ENCODE measurements at places on chromosomes 4 and X.

DNA sequence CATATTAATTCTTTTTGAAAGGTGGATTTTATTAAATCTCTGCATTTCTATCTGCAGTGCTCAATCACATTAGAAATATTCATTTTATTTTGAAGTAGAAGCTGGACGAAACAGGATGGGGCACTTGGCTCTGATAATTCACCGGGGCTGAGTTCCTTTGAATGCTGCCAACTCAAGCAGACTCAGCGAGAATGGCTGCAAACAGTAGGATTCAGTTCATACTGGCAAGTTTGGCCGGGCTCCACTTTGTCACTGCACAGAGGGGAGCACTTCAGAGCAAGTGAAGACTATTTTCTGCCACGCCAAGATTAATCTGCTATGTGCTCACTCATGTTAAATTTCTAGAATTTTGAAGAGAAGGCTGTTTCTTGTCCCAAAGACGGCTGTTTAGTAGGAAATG, 30.7 kb upstream of the KLHL8 start:
- DNase-seq = peak; percentile 15

DNA sequence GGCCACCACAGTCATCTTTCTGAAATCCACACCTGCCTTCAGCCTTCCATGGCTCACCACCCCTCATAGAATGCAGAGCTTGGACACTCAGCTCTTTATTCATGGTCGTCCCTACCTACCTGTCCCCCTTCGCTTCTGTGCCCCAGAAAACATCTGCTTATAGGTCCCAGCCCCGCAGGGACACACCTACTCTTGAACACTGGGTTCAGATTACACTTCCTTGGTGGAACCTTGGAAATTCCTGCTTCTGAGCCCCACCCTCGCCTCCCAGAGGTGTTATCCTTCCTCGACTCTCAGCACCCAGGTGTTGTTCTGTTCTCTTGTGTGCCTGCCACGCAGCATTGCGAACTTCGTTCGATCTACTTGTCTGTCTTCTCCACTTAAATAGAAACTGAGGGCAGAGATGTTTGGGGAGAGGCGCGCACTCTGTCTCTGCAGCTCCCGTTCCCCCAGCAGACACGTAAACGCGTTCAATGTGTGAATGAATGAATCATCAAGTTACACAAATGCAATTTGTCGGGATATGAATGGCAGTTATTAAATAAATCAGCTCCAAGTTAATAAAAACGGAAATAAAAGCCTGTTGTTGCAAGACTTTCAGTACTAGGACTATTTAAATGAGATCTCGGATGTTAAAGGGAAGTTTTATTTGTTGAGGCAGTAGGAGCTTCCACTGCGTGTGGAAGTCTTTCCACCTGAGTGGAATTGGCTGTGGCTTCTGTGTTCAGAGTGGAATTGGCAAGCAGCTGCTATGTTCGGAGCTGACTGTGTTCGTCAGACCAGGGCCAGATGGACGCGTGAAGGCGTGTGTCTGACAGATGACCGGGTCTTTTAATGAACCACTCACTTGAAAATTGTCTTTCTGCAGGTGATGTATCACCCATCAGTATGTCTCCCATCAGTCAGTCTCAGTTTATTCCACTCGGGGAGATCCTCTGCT, 95.6 kb downstream of the STOX2 start:
- DNase-seq = no peak

GRCh38 chr4:67325791-67326190, 219.5 kb downstream of the CENPC start:
- DNase-seq = no peak

- DNase-seq = no peak
Observed at GRCh38 chr4:138400543-138400942, 158.4 kb upstream of the SLC7A11 start.

DNA sequence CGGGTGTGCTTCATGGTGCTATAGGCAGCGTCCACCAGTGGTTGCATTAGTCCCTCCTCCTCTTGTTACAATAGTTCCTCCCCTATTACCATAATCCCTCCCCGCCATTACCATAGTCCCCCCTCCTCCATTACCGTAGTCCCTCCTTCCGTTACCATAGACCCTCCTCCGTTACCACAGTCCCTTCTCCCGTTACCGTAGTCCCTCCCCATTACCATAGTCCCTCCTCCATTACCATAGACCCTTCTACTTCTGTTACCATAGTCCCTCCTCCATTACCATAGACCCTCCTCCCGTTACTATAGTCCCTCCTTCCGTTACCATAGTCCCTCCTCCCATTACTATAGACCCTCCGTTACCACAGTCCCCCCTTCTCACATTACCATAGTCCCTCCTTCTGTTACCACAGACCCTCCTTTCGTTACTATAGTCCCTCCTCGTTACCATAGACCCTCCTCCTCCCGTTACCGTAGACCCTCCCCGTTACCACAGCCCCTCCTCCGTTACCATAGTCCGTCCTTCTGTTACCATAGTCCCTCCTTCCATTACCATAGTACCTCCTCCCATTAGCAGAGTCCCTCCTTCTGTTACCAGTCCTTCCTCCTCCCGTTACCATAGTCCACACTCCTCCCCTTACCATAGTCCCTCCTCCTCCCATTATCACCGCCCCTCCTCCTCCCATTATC, 129.6 kb downstream of the DHRSX start:
- DNase-seq = peak; percentile 56

DNA sequence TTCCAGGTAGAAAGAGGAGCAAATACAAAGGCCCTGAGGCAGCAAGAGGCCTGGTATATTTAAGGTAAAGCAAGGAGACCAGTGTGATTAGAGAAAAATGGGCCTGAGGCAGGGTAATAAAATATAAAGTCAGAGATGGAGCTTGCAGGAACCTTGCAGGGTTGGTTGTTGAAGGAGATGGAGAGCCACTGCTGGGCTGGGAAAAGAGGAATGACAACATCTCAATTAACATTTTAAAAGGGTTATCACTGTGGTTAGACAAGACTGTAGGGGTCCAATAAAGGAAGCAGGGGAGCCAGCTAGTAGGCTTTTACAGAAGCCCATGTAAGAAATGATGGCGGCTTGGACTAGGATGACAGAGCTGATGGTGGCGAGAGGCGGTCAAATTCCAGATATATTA, 205.5 kb upstream of the MBNL3 start:
- DNase-seq = no peak

GRCh38 chr4:7254736-7255487, 62.6 kb downstream of the SORCS2 start:
- no peak for DNase-seq

GRCh38 chr4:68021185-68021584, 57.9 kb upstream of the TMPRSS11A start:
- DNase-seq = peak; percentile 40

GRCh38 chr4:5707778-5708448, 446 bp downstream of the EVC2 start:
- DNase-seq = no peak

- no peak for DNase-seq
Observed at GRCh38 chr4:72109959-72110497, 78.2 kb downstream of the NPFFR2 start.

GRCh38 chrX:51395810-51396728, 63.4 kb downstream of the NUDT10 start:
- no peak for DNase-seq

DNA sequence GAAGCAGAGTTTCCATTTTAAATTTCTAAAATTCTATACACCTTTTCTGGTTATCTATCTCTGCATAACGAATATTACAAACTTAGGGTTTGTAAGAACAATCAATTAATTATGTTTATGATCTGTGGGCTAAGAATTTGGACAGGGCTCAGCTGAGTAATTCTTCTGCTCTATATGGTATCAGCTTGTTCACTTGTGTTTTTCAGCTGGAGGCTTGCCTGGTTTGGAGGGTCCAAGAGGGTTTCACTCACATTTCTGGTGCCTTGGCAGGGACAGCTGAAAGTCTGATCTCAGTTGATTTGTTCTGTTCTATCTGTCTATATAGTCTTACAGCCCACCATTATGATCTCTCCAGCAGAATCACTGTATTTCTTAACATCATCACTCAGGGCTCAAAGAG, 57.8 kb upstream of the ADGRA3 start:
- no peak for DNase-seq

DNA sequence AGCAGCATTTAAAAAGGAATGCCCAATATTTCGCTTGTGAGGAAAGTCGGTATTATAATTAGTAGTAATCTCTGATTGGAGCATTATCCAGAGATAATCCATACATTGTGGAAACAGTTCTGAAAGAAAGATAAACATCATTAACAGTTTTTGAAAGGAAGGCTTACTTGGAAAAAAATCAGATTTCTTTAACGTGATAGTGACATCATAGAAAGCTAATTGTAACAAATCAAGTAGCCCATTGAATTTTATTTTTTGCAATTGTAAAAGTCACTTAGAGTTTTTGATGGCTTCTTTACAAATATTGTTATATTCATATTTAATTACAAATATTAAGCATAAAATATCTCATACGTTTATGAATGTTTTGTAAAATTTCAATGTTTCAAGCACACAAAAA, 11.6 kb upstream of the NR3C2 start:
- no peak for DNase-seq

- no peak for DNase-seq
Observed at GRCh38 chr4:11326021-11326420, 102.7 kb downstream of the HS3ST1 start.

- peak; percentile 6 for DNase-seq
Observed at GRCh38 chrX:10360116-10360515, 203.3 kb downstream of the CLCN4 start.

DNA sequence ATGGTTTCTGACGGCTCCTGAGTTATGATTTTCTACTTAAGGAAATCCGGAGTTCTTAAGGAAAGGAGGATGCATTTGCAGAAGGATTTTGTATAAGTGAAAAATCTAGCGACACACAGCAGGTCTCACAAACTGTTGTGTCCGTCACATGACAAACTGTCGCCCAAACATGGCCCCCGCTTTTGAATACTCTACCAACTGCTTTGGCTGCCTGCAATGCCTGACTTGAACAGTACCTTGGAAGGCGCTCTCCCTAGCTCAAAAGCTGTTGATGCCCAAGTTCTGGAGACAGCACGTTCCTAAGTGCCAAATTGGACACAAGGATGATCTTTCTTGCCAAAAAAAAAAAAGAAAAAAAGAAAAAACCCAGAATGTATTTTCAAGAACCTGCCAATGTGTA, 103.2 kb downstream of the ENPP6 start:
- DNase-seq = no peak

GRCh38 chr4:168859888-168860694, 150.0 kb downstream of the CBR4 start:
- no peak for DNase-seq

DNA sequence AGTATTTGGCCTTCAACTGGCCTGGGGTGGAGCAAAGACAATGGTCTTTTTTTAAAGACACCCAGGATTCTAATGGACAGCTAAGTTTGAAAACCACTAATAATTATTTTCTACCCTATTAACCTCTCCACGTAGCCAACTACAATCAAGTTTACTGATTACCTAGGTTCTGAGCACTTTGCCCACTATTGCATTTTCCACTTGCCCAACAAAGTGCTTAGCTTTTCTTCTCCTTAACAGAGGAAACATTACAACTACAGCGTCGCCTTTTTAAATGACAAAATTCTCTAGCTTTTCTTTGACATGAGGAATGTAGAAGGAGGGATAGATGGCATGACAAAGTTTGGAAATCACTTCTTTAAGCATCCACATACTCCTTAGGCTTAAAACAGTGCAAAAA, 2.0 kb downstream of the CHIC2 start:
- no peak for DNase-seq

GRCh38 chr4:171880136-171880535, 66.9 kb downstream of the GALNTL6 start:
- DNase-seq = peak; percentile 87

DNA sequence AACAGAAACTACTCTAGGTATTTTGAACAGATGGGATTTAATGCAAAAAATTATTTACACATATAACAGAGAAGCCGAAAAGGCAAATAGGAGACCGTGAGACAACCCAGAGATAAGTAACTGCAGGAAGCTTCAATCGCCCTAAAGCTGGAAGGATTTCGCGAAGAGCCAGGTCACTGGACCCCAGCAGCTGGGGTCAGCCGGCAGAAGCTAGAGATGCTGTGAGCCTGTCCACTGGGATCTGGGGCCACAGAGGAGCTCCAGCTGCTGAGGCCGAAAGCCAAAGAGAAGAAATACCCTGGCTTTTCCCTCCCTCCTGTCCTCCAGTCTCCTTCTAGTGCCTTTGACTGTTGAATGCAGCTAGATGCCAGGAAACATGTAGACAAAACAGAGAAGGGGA, 192.8 kb upstream of the BCOR start:
- DNase-seq = no peak

DNA sequence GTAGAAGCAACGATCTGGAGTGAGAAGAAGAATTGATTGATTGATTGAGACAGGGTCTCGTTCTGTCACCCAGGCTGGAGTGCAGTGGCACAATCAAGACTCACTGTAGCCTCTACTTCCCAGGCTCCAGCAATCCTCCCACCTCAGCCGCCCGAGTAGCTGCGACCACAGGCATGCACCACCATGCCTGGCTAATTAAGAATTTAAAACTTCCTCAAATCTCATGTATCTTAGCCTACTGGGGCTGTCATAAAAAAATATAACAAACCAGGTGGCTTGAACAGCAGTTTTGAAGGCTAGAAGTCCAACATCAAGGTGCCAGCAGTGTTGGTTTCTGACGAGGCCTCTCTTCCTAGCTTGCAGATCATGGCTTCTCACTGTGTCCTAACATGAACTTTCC, 18.3 kb upstream of the TBC1D9 start:
- no peak for DNase-seq

DNA sequence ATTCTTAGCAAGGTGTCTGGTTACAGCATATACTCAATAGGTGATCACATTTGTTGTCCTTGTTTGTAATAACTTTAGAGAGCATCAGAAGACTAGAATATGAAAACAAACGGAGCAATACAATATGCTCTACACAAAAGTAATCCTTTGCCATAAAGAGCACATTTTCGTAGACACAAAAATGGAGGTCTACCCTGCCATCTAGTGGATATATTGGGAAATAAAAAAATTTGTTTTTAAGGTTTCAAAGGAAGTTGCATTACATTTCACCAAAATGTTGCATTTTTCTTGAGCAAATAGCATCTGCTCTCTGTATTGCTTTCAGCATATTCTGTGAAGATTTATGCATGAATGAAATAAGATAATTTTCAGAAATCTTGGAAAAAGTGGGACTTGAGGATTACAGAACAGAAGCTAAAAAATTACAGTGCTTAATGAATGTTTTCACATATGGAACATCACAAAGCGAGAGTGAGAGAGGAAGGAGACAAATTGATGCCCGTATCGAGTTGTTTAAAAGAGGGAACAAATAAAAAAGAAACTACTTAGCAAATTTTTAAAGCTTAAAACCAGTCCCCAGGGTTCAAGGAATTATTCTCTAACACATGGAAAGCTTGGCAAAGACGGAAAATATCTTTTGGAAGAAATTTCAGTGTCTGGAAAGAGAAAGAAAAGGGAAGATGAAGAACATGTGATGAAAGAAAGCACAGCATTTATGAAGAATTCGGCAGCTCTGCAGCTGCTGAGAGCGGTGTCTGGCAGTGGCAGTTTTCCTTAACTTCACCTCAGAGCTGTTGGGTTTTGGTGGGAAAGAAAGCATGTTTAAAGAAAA, 390.1 kb downstream of the ANKRD50 start:
- peak; percentile 66 for DNase-seq

DNA sequence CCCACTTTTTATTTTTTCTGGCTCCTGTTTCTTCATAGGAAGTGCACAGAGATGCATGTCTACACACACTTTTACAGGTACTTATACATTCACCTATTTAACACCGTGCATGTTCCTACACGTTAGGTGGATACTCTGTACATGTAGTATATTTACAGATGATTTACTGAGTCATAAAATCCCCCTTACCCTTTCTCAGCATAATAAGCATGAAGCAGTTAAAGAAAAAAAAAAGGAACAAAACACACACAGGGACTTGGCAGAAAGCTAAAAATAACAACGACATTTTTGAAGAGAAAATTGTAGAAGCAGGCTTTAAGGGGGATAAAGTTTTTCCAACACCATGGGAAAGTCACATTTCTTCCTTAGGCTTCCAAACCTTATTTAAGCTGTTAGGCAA, 96.4 kb upstream of the IQCM start:
- DNase-seq = peak; percentile 44
